Gastroesophageal sphincter (tissue), 4 donors: ENCODE measurements at places on chromosomes 7 and 10. TPM values are rescaled to one million over a fixed set of nuclear protein-coding genes. Genes with fewer than 3 reads are reported as not detected.

- ATAC-seq = peak; percentile 0
Measured at GRCh38 chr10:132538031-132538789, 623 bp downstream of the INPP5A start.

- ATAC-seq = no peak
Measured at GRCh38 chr10:103583871-103584215, 90.3 kb downstream of the NEURL1 start.

GRCh38 chr7:133858311-133858710 is 268.8 kb upstream of the LRGUK start:
- ATAC-seq = no peak

- ATAC-seq = no peak
Measured at GRCh38 chr10:35574924-35575352, 30.2 kb upstream of the GJD4 start.

Gene TMEM229A
- total RNA-seq = not detected

DNA sequence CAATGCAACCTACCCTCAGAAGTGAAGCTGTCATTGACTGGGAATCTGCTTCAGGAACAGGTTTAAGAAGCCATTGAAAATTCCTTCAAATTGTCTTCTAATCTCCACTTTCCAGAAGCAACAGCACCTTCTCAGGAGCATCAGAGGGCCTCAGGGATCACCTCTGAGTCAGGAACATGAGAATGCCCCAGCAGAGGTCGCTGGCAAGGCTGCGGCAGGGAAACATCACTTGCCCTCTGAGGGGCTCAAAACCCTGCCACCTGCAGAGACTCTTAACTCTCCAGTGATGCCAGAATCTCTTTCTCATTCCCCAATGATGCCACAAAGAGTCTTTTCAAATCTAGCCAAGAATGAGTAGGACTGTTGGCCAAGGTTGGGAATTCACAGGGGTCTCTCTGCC is 5.9 kb upstream of the MAPK8 start:
- no peak for ATAC-seq

- no peak for ATAC-seq
Measured at GRCh38 chr7:43735802-43736603, 6.7 kb upstream of the COA1 start.

GRCh38 chr10:30098629-30099028 is 39.2 kb upstream of the JCAD start:
- no peak for ATAC-seq

GRCh38 chr10:70617798-70618568 is 15.4 kb upstream of the PRF1 start:
- no peak for ATAC-seq

DNA sequence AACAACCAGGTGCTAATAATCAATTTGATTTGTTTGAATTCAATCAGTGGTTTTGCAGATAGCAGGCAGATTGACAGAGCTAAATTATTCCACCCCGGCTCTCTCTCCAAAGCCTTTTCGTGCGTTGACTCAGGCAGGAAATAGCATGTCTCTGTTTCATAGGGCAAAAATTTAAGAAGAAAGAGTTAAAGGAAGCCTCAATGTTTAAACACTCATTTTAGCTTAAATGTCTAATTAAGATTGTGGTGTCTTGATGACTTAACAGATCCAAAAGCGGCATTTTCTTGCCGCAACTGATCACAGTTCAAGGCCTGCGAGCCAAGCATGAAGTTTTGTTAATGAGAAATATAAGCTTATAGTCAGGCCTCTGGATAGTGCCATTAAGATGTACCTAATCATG is 1051.1 kb upstream of the AUTS2 start:
- ATAC-seq = no peak

GRCh38 chr10:98217801-98218200 is 50.2 kb downstream of the LOXL4 start:
- ATAC-seq = no peak

DNA sequence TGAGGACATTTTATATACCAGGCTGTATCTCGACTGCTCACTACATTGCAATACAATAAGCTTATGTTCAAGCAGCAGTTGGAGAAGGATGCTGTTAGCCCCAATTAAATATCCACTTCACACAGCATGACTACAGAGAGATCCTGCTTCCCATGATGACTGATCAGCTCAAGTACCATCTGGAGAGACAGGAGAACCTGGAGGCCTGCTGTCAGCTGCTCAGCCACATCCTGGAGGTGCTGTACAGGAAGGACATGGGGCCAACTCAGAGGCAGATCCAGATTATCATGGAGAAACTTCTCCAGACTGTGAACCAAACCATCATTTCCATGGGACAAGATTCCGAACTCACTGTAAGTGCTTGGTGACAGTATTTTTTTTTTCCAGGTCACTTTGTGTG is 22.5 kb downstream of the RNF133 start:
- ATAC-seq = no peak

- peak; percentile 19 for ATAC-seq
Measured at GRCh38 chr10:116713846-116714245, 28.5 kb downstream of the HSPA12A start.

Gene OPALIN
- not detected for total RNA-seq

DNA sequence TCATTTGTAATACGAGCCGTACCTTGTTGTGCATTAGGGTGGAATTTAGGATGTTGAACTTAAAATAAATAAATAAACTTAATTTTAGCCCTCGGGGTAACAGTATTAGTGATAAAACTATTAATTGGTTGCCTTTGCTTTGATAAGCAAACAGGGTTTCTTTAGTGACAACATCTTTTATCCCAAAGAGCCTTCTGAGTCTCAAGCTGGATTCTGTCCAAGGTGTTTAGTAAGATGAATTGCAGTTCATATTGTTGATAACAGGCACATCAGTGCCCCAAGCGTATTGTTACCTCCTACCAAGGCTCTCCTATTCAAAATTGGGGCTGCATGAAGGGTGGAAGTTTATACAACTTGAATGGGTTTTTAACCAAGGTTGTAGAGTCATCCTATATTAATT is 144.4 kb upstream of the CELF2 start:
- ATAC-seq = no peak

DNA sequence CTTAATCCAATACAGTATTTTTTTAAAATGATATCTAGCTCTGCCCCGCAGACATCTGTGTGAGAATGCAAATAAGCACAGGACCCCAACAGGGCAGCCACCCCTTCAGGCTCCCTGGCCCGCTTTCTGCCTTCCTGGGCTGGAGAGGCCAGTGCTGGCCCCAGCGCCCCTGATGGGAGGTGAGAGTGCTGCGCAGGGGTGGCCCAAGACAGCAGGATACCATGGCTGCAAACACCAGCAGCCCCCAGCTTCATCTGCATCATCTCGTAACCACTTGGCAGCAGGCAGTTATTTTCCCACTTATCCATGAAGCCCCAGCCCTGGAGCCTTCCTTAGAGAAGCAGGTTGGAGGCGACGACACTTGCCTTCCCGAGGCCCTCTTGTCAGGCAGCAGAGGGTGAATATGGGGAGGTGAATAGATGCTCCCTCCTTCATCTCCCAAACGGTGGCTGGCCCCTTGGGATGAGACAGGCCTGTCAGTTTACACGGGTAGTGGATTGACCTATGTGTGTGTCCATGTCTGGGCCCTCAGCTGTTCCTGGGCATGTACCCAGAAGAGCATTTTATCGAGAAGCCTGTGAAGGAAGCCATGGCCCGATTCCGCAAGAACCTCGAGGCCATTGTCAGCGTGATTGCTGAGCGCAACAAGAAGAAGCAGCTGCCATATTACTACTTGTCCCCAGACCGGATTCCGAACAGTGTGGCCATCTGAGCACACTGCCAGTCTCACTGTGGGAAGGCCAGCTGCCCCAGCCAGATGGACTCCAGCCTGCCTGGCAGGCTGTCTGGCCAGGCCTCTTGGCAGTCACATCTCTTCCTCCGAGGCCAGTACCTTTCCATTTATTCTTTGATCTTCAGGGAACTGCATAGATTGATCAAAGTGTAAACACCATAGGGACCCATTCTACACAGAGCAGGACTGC is 71.2 kb downstream of the ALOX5 start:
- no peak for ATAC-seq

DNA sequence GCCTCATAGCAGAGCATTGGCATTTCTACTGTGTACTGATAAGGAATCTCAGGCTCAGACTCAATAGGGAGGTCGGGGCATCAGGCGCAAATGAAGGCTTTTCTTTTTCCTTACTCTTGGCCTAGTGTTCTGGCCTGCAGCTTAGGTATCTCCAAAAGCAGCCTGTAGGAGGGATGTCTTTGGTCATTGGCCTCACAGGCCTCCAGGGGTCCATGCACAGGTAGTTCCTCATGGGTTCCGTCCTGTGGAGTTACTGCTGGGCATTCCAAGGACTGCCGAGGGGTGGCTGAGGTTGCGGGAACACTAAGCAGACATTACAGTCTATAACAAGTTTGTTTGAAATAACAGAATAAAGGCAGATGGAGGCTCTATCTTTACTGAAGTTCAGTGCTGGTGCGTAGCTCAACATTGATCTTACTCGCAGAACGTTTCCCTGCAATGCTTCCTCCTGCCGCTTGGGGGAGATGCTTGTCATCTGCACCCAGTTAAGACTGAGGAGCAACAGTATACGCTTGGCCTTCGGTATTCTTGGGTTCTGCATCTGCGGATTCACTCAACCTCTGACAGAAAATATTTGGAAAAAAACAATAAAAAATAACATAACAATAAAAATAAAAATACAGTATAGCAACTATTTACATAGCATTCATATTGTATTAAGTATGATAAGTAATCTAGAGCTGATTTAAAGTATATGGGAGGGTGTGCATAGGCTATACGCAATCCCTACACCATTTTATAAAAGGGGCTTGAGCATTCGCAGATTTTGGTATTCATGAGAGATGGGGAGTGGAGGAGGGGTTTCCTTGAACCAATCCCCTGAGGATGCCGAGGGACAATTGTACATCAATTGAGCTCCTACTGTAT is 58.9 kb downstream of the SH2D4B start:
- ATAC-seq = no peak

- ATAC-seq = no peak
Measured at GRCh38 chr10:113226399-113226798, 276.4 kb downstream of the TCF7L2 start.

Gene SFTPA1
- not detected for total RNA-seq

Gene EN2
- not detected for total RNA-seq

Gene PEX1
- total RNA-seq = 12.7 TPM

DNA sequence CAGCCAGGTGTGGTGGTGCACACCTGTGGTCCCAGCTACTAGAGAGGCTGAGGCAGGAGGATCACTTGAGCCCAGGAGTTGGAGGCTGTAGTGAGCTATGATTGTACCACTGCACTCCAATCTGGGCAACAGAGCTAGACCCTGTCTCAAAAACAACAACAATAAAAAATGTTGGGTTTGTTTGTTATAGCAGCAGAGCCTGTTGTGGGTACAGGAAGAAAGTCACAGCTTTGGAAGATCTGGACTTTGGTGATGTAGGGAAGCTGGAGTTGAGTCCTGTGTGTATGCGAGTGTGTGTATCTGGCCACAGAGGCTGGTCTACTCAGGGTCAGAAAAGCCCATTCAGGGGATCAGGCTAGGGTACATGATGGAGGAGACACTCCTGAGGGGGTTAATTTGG is 3.9 kb downstream of the GRID2IP start:
- no peak for ATAC-seq

DNA sequence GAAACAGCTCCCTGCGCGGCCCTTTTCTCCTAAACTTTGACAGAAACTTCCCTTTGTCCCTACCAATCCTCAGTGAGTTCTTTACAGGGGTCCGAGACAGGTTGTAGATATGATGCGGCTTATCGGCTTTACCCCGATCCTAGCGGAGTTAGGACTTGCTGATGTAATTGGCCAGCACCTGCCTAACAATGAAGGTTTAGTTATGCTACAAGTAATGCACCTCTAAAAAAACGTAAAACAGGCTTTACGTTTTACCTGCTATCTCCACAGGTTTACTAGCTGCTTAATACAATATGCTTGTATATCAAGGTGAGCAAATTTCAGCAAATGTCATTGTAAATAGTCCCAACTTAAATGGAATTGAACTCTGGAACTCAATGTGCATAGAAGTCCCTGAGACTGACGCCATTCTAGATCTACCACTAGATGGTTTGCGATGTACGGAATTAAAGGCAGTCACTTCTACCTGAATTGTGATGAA is 697 bp upstream of the SNX13 start:
- no peak for ATAC-seq

Gene LAMB4
- total RNA-seq = 0.23 TPM

DNA sequence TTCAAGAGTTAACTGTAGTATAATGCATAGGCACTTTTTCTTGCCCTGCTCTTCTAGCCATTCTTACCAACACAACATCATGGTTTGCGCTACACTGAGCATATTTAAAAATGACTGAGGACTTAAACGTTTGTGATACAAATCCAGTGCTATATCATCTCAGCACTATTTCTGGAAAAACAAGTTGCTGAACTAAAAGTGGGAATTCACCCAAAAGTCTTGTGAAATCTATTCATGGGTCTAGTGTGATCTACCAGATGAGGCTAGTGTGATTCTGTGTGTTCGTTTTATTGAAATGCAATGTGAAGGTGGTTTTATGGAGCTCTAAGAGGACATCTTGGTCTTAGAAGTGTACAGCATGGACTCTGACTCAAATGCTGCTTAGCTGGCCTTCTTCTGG is 584.6 kb upstream of the POM121L12 start:
- ATAC-seq = no peak

GRCh38 chr10:121891103-121891502 is 36.7 kb downstream of the ATE1 start:
- ATAC-seq = no peak

GRCh38 chr10:72079356-72079755 is 9.0 kb downstream of the SPOCK2 start:
- no peak for ATAC-seq

Gene SPDYE2
- total RNA-seq = not detected

DNA sequence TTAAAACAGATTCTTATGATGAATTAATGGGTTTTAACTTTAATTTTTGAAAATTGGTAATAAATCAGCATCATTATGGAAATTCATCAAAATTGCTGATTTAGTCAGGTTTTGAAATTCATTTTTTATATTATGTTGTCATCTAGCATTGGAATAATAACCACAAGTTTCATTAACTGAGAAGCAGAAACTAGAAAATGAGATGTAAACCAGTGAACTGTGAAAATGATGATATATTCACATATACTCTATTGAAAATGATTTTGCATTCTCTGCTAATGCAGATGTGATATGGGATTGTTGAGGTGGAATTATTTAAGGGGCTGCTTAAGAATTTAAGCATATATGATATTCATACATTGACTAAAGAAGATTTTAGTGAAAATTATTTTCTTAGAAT is 316.1 kb upstream of the FZD1 start:
- ATAC-seq = no peak

DNA sequence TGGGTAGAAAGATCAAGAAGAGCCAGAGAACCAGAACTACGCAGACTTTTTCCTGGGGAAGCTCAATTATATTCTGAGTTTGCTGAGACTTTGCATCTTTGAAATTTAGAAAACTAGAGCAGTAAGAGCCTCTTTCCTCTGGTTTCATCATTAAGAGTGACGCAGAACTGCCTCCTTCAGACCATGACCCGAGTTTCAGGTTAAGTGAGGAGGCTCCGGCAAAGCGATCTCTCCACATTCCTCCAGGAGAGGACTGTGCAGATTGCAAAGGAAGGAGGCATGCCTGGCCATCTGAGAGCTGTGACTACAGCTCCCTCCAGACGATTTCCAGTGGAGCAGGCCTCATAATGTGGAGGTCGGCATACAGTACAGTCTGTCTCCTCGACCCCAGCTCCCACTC is 115.8 kb upstream of the LANCL2 start:
- no peak for ATAC-seq

GRCh38 chr7:121486590-121486989 is 90.5 kb upstream of the FAM3C start:
- ATAC-seq = no peak

Gene ZNF365
- total RNA-seq = 1.8 TPM

GRCh38 chr7:143327903-143328302 is 12.0 kb downstream of the CLCN1 start:
- ATAC-seq = no peak
